ENCODE measurements at places on chromosomes 13 and 19.

DNA sequence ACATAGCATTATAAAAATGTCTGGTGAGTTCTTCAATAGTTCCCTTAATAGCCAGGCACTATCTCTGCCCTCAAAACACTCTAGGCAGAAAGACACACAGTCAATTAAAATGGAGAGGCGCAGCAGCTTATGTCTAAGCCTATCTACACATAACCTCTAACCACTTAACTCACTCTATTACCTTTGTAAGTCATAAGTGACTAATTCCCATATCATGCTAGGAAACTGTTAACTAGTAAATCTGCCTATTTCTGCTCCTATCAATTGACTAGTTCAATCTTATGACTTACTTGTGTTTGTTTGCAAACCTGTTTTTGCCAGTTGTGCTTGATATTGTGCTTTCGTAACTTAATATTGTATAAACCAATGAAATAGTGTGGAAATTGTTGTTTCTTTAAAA, 3.2 kb downstream of the CCDC122 start:
- no peak for DNase-seq

- DNase-seq = no peak
Observed at GRCh38 chr19:6680141-6680540, 10.2 kb upstream of the TNFSF14 start.

DNA sequence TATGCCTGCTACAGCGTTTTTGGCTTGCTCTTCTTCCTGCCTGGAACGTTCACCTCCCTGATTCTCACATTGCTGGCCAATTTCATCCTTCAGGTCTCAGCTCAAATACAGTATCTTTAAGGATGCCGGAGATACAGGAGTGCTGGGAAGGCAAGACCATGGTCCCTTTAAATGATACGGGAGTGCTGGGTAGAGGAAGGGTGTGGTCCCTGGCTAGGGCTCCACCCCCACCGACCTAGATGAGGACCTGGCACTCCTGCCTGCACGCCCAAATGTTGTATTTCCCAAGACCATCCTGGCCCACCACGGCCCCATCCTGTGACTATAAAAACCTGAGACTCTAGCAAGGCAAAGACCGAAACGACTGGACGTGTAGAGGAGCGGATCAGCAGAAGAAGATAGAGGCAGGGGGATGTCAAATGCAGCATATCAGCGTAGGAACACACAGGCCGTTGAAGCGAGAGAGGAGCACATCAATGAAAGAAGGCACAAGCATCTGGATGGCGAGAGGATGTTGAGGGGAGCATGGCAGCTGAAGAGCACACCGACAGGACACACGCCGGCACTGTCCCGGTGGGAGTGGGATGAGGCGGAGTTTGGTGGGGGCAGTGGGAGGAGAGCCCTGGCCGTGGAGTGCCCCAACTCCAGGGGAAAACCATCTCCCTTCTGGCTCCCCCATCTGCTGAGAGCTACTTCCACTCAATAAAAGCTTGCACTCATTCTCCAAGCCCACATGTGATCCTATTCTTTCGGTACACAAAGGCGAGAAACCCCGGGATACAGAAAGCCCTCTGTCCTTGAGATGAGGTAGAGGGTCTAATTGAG, 74.0 kb downstream of the PCDH9 start:
- no peak for DNase-seq

DNA sequence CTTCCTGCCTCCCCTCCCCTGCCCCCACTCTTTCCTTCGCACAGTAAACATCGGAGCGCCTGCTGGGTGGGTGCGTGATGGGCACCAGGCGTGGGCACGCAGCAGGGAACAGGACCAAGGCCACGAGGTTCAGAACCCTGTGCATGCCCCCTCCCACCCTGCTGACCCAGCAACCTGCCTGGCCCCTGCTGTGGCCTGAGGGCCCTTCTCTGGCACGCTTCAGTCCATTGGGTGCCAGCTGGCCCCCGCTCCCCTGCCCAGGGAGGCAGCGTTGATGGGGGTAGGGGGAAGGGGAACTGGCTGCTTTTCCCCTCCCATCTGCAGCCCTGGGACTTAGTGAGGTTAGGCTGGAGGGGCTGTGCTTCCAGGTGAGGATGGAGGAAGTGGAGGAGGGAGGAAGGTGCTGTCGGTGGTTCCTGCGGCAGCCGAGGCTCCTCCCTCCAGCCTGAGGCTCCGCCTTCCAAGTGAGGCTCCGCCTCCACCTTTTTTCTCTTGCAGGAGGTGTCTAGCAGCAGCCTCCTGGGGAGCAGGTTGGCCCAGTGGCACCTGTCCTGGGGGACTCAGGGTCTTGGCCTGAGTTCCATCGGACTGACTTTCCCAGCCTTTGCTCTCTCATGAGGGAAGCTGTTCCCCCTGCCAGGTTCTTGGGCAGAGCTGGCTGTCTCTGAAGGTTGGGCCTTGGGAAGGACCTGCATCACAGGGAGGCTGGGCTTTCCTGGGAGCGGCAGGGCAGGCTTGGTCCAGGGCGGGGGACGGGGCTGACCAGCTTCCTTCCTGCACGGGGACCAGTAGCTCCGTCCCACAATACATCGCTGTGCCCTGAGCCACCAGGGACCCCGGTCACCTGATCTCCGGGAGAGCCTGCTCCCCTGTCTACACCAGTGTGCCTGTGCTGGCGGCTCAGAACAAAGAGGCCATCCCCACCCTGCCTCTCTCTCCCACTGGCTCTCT, 7.3 kb downstream of the PIAS4 start:
- DNase-seq = peak; percentile 45

GRCh38 chr13:107421028-107421427, 794.3 kb downstream of the LIG4 start:
- DNase-seq = no peak

DNA sequence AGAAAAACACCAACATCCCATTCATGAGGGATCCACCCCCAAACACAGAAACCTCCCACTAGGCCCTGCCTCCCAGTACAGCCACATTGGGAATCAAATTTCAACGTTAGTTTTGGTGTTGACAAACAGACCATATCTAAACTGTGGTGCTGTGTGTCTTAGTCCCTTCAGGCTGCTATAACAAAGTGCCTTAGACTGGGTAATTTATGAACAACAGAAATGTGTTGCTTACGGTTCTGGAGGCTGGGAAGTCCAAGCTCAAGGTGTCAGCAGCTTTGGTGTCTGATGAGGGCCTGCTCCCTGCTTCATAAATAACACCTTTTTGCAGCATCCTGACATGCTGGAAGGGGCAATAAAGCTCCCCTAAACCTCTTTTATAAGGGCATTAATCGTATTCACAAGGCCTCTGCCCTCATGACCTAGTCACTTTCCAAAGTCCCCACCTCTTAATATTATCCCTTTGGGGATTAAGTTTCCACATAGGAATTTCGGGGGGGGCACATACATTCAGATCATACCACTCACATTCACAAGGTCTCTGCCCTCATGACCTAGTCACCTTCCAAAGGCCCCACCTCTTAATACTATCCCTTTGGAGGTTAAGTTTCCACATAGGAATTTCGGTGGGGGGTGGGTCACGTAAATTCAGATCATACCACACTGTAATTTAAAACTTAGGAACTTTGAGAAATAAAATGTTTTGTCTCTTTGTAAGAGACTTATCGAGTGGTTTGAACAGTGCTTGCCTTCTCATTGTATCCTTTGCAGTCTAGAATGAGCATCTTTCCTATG, 27.5 kb downstream of the ZNF507 start:
- no peak for DNase-seq

GRCh38 chr19:49679771-49680413, 2.8 kb downstream of the PRMT1 start:
- no peak for DNase-seq

- no peak for DNase-seq
Observed at GRCh38 chr19:55067869-55068268, 4.9 kb upstream of the RDH13 start.

Data from activated naive CD4-positive, alpha-beta T cell treated with anti-CD3 and anti-CD28 coated beads, Interleukin-2, amount 50 U/mL, for 16 hours (primary cell).